Keratinocyte (primary cell): ENCODE measurements at places on chromosomes 5 and 9. TPM values are rescaled to one million over a fixed set of nuclear protein-coding genes. Genes with fewer than 3 reads are reported as not detected.
A peak's percentile ranks its signal among the peaks of the same experiment; 100 is the strongest.

The ABLIM3 gene
- 7.9 to 10.4 TPM (median 9.3 TPM) in 3 replicates for polyA plus RNA-seq

The C1QTNF2 gene
- polyA plus RNA-seq = 0.03 to 0.07 TPM (median 0.05 TPM) in 3 replicates

The EIF4EBP3 gene
- 4.9 to 7.7 TPM (median 5.2 TPM) in 3 replicates for polyA plus RNA-seq

The GPBP1 gene
- 23.4 to 44.1 TPM (median 25.1 TPM) in 3 replicates for polyA plus RNA-seq

The OR1L1 gene
- not detected in 3 replicates for polyA plus RNA-seq

The FBLL1 gene
- 0.06 TPM in 1 of 3 replicates, not detected in the others for polyA plus RNA-seq

DNA sequence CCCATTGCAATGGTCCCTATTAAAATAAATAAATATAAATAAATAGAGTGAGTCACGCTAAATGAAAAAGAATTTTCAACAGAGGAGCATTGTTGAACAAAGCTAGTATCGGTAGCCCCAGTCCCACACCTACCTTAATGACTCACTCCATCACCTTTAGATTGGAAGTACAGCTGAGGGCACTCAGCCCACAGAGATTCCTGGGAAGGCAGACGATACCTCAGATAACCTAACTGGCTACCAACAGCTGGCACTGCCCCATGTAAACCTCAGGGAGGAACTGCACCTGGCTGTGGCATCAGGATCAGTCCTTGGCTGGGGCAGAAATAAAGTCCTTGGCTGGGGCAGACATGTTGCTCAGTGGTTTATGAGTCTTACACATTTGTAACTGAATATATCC is 49.3 kb downstream of the SPRY4 start:
- peaks cover 8% of the 10 kb centered on the region for H3K4me1 ChIP-seq
- no peak overlapping the region for H3K4me3 ChIP-seq
- no peaks in the 10 kb centered on the region for H3K36me3 ChIP-seq

GRCh38 chr9:100352201-100352726 is 478 bp downstream of the TEX10 start:
- peak overlapping the region; percentile 88 for H3K27ac ChIP-seq
- H3K27me3 ChIP-seq = no peaks in the 10 kb centered on the region

- DNase-seq = no peak
- no peak overlapping the region for H3K4me3 ChIP-seq
- H3K27ac ChIP-seq = no peak overlapping the region
- no peaks in the 10 kb centered on the region for H3K27me3 ChIP-seq
- no peaks in the 10 kb centered on the region for H3K36me3 ChIP-seq
Measured at GRCh38 chr9:81753436-81753835, 64.1 kb upstream of the TLE1 start.

GRCh38 chr5:153863951-153864350 is 174.8 kb downstream of the FAM114A2 start:
- no peak overlapping the region for H3K4me3 ChIP-seq
- DNase-seq = no peak
- H3K27me3 ChIP-seq = no peaks in the 10 kb centered on the region
- no peaks in the 10 kb centered on the region for H3K4me1 ChIP-seq
- H3K27ac ChIP-seq = no peak overlapping the region
- no peaks in the 10 kb centered on the region for H3K36me3 ChIP-seq

GRCh38 chr9:114382699-114383520 is 4.9 kb downstream of the AKNA start:
- H3K36me3 ChIP-seq = no peaks in the 10 kb centered on the region
- no peaks in the 10 kb centered on the region for H3K27me3 ChIP-seq
- no peak overlapping the region for H3K4me3 ChIP-seq
- no peak overlapping the region for H3K27ac ChIP-seq
- no peak for DNase-seq
- H3K4me1 ChIP-seq = peaks cover 13% of the 10 kb centered on the region

- H3K4me1 ChIP-seq = peaks cover 17% of the 10 kb centered on the region
- no peak overlapping the region for H3K27ac ChIP-seq
- H3K27me3 ChIP-seq = no peaks in the 10 kb centered on the region
- DNase-seq = no peak
- H3K36me3 ChIP-seq = peaks cover 4% of the 10 kb centered on the region
Measured at GRCh38 chr5:113343343-113343742, 91.4 kb downstream of the TSSK1B start.

- DNase-seq = no peak
- peak overlapping the region; percentile 64 for H3K27ac ChIP-seq
- H3K36me3 ChIP-seq = no peaks in the 10 kb centered on the region
- H3K27me3 ChIP-seq = no peaks in the 10 kb centered on the region
Measured at GRCh38 chr9:92468206-92468605, 14.1 kb downstream of the ASPN start.

GRCh38 chr5:157345067-157345466 is 79.1 kb downstream of the CYFIP2 start:
- H3K4me3 ChIP-seq = no peak overlapping the region
- H3K27me3 ChIP-seq = no peaks in the 10 kb centered on the region
- no peaks in the 10 kb centered on the region for H3K4me1 ChIP-seq
- no peaks in the 10 kb centered on the region for H3K36me3 ChIP-seq
- DNase-seq = no peak
- no peak overlapping the region for H3K27ac ChIP-seq

- H3K27ac ChIP-seq = peak overlapping the region; percentile 15
- peaks cover 19% of the 10 kb centered on the region for H3K4me1 ChIP-seq
- H3K27me3 ChIP-seq = no peaks in the 10 kb centered on the region
- H3K4me3 ChIP-seq = no peak overlapping the region
- DNase-seq = peak; percentile 54
Measured at GRCh38 chr5:126106029-126106428, 317.2 kb upstream of the GRAMD2B start.

DNA sequence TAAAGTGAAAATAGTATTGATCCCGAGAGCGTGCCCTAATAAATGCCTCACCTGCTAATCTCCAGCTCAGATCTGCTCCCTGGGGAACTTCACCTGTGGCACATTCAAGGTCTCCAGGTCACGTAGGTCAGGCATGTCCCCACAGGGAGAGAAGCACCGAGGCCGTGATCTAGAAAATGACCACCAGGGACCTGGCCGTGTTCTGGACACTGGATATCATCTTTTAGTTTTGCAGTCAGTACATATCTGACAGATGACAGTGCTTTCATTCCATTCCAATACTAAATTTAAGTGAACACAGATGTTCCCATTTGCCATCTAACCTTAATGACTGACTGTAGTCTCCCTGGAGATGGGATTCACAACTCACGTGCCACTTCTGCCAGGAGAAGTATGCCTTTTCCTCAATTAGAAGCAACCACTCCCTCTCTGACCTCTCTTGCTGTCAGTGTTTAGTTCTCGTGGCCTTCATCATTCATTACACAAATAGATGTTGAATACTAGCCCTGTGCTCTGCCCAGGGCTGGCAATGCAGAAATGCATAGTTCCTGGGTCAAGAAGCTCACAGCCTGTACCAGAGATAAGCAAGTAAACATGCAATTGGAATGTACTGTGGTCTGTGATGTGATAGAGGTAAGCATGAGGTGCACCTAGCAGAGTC is 276.5 kb downstream of the NTRK2 start:
- DNase-seq = no peak
- H3K4me3 ChIP-seq = no peak overlapping the region
- H3K27ac ChIP-seq = no peak overlapping the region
- H3K4me1 ChIP-seq = peaks cover 5% of the 10 kb centered on the region

DNA sequence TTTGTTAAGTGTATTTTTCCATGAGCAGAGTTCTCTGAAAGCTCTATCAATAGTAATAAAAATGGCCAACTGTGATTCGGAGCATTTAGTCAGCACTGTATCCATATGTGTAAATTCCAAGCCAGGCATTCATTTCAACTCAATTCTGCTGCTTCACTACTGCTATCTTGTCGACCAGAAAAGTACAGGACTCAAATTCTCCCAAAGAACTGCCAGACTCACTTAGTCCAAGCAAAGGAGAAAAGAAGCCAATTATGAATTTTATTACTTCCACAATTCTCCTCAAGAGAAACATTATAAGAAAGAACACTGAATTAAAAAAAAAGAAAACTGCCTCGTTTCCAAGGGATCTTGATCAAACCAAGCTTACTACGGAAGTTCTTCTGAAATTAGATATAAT is 906.3 kb upstream of the DMAC1 start:
- no peaks in the 10 kb centered on the region for H3K4me1 ChIP-seq
- DNase-seq = no peak

GRCh38 chr5:144169904-144170275 is 569 bp downstream of the YIPF5 start:
- H3K4me3 ChIP-seq = peak overlapping the region; percentile 79
- peaks cover 18% of the 10 kb centered on the region for H3K4me1 ChIP-seq
- H3K36me3 ChIP-seq = peaks cover 5% of the 10 kb centered on the region
- no peak for DNase-seq
- no peaks in the 10 kb centered on the region for H3K27me3 ChIP-seq
- H3K27ac ChIP-seq = peak overlapping the region; percentile 85

GRCh38 chr9:2526071-2526828 is 95.3 kb upstream of the VLDLR start:
- H3K36me3 ChIP-seq = no peaks in the 10 kb centered on the region
- H3K27ac ChIP-seq = no peak overlapping the region

GRCh38 chr9:13491493-13492424 is 212.3 kb upstream of the MPDZ start:
- no peaks in the 10 kb centered on the region for H3K27me3 ChIP-seq
- DNase-seq = no peak
- no peak overlapping the region for H3K4me3 ChIP-seq

- H3K27ac ChIP-seq = no peak overlapping the region
- DNase-seq = no peak
- peaks cover 29% of the 10 kb centered on the region for H3K36me3 ChIP-seq
- H3K4me3 ChIP-seq = no peak overlapping the region
- peaks cover 5% of the 10 kb centered on the region for H3K4me1 ChIP-seq
- H3K27me3 ChIP-seq = no peaks in the 10 kb centered on the region
Measured at GRCh38 chr5:141623186-141623585, 4.4 kb upstream of the DIAPH1 start.

- no peak overlapping the region for H3K4me3 ChIP-seq
- no peaks in the 10 kb centered on the region for H3K27me3 ChIP-seq
- no peak for DNase-seq
- H3K36me3 ChIP-seq = no peaks in the 10 kb centered on the region
- peaks cover 4% of the 10 kb centered on the region for H3K4me1 ChIP-seq
Measured at GRCh38 chr5:34743878-34744277, 87.8 kb downstream of the RAI14 start.

DNA sequence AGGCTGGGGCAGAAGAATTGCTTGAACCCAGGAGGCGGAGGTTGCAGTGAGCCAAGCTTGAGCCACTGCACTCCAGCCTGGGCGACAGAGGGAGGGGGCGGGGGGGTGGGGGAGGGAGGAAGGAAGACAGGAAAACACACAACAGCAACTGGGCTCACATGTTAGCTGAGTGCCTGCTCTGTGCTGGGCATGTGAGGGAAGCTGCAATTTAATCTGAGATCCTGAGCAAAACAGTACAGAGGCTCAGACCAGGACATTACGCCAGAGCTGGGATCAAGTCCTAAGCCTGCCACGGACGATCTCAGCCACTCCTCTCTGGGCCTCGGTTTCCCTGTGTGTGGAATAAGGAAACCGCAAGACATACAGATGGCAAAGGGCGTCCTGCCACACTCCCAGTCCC is 119.1 kb downstream of the VAV2 start:
- peaks cover 4% of the 10 kb centered on the region for H3K36me3 ChIP-seq
- peak overlapping the region; percentile 98 for H3K27ac ChIP-seq
- DNase-seq = no peak
- no peaks in the 10 kb centered on the region for H3K27me3 ChIP-seq
- peaks cover 57% of the 10 kb centered on the region for H3K4me1 ChIP-seq

GRCh38 chr5:154517181-154517580 is 39.2 kb upstream of the HAND1 start:
- H3K27me3 ChIP-seq = no peaks in the 10 kb centered on the region
- H3K4me1 ChIP-seq = no peaks in the 10 kb centered on the region
- H3K36me3 ChIP-seq = no peaks in the 10 kb centered on the region
- DNase-seq = no peak
- H3K4me3 ChIP-seq = no peak overlapping the region

DNA sequence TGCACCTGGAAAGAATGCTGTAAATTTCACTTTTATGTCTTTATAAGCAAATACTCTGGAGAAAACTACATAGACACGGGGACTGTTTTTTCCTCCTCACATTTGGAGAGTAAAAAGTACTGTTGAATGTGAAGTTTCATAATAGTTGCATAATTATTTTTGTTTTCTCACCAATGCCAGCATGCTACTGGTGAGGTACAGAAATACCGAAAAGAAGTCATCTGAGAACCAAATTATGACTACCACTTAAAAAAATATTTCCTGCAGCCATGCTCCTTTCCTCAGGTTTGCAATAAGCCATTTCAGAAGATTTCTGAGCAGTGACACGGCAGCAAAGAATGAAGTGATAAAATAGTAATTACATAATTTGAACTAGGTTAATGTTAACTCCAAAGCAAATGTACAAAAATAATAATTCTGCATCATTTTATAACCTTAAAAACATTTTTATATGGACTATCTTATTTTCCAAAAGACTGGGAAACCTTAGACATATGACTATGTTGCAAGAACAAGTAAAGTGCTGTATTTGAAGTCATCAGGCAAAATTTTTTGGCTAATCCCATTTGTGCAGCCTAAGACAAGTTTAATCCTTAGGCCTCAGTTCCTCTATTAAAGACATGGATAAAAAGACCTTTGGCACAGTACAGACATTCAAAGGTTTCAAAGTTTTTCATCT is 144.7 kb downstream of the PCSK1 start:
- no peak for DNase-seq
- no peaks in the 10 kb centered on the region for H3K27me3 ChIP-seq
- no peaks in the 10 kb centered on the region for H3K4me1 ChIP-seq
- H3K36me3 ChIP-seq = peaks cover 2% of the 10 kb centered on the region

DNA sequence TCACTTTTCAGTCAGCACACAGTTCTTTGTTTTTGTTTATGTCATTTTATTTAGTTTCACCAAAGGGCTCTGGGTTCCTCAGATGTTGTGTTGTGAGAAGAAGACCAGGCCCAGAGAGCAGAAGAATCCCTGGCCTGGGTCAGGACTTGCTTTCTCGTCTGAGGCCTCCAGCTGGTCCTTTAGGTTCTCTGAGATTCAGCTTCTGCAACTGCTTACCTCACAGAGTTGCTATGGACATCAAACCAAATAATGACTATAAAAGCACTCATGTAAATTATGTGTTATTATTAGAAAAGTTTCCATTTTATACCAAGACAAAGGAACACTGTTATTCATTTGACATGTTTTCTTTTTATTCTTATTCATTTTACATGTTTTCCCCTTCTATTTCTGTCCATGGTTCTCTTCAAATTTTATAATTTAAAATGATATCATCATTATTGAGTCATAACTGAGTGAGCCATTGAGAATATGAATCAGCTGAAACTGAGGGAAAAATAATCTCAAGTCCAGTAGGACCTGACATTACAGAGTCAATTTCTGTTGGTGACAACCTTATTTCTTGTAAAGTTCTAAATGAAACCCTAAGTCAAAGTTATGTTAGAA is 44.0 kb upstream of the GLRX start:
- no peak for DNase-seq
- no peak overlapping the region for H3K27ac ChIP-seq
- H3K36me3 ChIP-seq = no peaks in the 10 kb centered on the region
- H3K4me1 ChIP-seq = peaks cover 34% of the 10 kb centered on the region
- no peaks in the 10 kb centered on the region for H3K27me3 ChIP-seq

DNA sequence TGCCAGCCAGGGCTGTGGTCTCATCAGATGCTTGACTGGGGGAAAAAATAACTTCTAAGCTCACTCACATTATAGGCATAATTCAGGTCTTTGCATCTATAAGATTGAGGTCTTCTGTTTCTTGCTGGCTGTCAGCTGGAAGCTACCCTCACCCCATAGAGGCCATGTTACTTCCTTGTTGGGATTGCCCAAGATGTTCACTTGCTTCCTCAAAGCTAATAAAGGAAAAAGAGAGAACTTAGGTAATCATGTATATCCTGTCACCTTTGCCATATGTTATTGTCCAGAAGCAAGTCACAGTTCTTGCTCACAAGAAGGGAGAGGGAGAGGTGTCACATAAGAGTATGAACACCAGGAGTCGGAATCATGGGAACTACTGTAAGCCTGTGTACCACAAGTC is 38.7 kb upstream of the ANKRD34B start:
- no peaks in the 10 kb centered on the region for H3K27me3 ChIP-seq
- DNase-seq = no peak
- H3K4me3 ChIP-seq = no peak overlapping the region
- H3K36me3 ChIP-seq = no peaks in the 10 kb centered on the region
